Mucosa of gallbladder (tissue), 1 donor: ENCODE measurements at places on chromosomes 3 and 15. TPM values are rescaled to one million over a fixed set of nuclear protein-coding genes. Genes with fewer than 3 reads are reported as not detected.
A peak's percentile ranks its signal among the peaks of the same experiment; 100 is the strongest.

DNA sequence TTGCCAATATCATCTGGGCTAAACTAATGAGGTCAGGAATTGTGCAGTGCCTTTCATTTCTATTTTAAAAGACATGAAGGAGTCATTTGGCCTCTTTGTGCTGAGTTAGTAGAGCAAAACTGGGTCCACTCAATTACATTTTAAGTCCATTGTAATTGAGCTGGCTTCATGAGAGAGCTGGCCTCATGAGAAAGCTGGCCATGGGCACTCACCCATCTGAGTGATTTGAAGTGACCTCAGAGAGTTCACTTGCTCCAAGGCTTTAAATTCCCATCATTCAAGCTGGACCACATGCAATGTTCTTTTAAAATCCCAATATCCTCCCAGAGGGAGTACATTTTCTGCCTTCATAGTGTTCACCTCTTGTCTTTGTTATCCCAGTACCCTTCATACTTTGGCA, 335.9 kb upstream of the WNT5A start:
- DNase-seq = no peak

- DNase-seq = no peak
These were observed 958.7 kb downstream of the AGBL1 start for GRCh38 chr15:87038404-87038803.

GRCh38 chr3:54527953-54528352, 399.9 kb downstream of the LRTM1 start:
- DNase-seq = no peak

DNA sequence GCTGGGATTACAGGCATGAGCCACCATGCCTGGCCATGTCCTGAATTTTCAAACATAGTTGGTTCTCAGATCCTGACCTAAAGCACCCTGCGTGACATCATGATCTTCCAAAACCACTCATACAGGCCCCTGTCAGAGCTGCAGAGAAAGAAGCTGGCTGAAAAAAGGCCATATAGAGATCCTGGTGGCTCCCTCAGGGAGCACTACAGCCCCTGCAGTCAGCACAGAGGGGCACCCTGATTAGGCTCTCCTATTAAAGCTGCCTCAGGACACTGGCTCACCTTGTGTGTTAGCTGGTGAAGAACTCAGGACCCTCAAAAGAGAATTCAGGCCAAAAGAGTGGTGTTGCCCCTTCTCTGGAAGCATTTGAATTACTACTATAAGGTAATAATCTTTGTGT, 249.7 kb upstream of the MCTP2 start:
- DNase-seq = no peak

The PTPRG gene
- total RNA-seq = 38.1 TPM

GRCh38 chr15:92087211-92087610, 233.7 kb downstream of the SLCO3A1 start:
- no peak for DNase-seq

GRCh38 chr15:88745696-88746095, 57.5 kb upstream of the ACAN start:
- no peak for DNase-seq

DNA sequence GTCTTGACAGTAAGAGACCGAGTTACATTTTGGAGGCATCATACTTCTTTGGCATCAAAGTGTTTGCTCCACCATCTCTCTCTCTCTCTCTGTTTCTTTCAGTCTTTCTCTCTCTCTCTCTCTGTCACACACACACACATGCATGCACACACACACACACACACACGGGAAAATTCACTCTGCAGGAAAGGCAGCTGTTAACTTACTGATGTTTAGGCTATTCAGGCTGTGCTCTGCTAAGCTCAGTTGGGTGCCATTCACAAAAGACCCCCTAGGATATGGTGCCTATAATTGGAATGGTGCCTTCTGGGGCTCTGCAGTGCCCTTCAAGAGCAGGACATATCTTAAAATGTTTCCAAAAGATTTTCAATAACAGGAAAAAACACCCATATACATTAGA, 78.2 kb downstream of the KCNH8 start:
- no peak for DNase-seq

The KLHL6 gene
- total RNA-seq = 3.7 TPM

DNA sequence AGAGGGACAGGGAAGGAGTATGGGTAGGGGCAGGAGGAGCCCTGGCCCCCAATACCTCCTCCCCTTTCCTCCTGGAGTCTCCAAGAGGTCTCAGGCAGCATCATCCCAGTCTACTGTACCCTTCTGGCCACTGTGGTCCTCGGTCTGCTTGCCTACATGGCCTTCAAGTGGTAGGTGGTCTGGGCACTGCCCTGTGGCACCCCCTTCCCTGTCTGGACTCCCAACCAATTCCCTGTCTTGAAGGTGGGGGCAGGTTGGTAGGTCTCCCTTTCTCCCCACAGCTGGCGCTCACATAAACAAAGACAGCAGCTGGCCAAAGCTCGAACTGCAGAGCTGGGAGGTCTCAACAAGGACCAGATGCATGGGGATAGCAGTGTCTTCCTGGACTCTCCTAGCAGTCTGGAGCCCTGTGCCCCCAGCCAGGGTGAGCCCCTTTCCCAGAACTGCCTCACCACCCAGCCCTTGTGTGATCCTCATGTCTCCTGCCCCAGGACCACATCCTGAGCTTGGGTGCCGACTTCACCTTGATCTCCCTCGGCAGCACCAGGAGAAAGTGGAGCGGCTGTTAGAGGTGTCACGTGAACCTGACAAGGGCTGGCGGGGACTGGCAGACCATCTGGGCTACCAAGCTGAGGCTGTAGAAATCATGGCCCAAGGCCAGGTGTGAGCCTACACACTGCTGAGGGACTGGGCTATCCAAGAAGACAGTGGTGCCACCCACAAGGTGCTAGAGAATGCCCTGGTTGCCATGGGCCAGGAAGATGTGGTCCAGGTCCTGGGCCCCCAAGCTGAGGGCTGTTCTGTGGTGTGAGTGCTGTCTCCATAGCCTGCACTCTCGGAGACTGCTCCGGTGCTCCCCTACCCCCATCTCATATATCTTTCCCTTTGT, 33.1 kb downstream of the NBEAL2 start:
- DNase-seq = no peak

- DNase-seq = no peak
These were observed 265.9 kb downstream of the TJP1 start for GRCh38 chr15:29556380-29556779.

- DNase-seq = no peak
These were observed 611.0 kb downstream of the NSUN3 start for GRCh38 chr3:94673876-94674275.

GRCh38 chr3:194584320-194584776, 48.9 kb downstream of the TMEM44 start:
- no peak for DNase-seq

- DNase-seq = no peak
These were observed 62.7 kb upstream of the BLM start for GRCh38 chr15:90654233-90655136.

The PIK3CA gene
- total RNA-seq = 20.3 TPM

The CNTN4 gene
- total RNA-seq = 5.2 TPM

GRCh38 chr3:10928407-10928960, 64.1 kb upstream of the SLC6A1 start:
- no peak for DNase-seq

DNA sequence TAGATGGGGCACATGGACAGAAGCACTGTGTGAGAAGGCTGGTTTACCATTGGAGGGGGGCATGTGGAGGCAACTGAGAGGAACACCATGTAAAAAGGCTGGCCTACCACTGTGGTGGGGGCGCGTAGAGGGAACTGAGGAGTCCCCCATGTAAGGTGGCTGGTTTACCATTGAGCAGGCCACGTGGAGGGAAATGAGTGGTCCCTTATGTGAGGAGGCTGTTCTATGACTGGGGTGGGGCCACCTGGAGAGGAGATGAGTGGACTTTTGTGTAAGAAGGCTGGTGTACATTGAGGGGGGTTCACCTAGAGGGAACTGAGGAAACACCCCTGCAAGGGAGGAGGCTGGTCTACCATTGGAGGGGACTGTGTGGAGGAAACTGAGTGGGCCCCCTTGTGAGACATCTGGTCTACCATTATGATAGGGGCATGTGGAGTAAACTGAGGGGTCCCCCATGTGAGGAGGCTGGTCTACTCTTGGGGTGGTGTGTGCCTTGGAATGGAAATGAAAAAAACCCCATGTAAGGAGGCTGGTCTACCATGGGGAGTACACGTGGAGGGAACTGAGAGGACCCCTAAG, 156.9 kb downstream of the FBLN2 start:
- no peak for DNase-seq

- DNase-seq = peak; percentile 23
These were observed 202.0 kb downstream of the GHSR start for GRCh38 chr3:172246107-172246844.

- DNase-seq = no peak
These were observed 8.5 kb upstream of the SLC24A5 start for GRCh38 chr15:48112242-48112641.

DNA sequence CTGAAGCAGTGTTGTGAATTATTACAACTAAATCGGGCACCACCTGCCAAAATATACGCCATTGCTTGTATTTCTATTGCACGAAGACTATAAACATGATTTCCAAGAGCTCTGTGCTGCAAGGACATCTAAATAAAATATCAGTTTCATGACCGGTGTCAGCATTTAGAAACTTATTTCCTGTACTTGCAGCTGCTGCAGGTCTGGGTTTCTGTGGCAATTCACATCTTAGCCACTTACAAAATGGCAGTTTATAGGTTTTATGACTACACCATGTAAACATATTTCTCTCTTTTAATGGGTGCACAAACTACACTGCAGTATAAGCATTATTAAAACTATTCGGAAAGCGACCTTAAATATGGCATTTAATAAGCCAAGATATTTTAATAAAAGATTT, 359.4 kb downstream of the VPS13C start:
- no peak for DNase-seq

DNA sequence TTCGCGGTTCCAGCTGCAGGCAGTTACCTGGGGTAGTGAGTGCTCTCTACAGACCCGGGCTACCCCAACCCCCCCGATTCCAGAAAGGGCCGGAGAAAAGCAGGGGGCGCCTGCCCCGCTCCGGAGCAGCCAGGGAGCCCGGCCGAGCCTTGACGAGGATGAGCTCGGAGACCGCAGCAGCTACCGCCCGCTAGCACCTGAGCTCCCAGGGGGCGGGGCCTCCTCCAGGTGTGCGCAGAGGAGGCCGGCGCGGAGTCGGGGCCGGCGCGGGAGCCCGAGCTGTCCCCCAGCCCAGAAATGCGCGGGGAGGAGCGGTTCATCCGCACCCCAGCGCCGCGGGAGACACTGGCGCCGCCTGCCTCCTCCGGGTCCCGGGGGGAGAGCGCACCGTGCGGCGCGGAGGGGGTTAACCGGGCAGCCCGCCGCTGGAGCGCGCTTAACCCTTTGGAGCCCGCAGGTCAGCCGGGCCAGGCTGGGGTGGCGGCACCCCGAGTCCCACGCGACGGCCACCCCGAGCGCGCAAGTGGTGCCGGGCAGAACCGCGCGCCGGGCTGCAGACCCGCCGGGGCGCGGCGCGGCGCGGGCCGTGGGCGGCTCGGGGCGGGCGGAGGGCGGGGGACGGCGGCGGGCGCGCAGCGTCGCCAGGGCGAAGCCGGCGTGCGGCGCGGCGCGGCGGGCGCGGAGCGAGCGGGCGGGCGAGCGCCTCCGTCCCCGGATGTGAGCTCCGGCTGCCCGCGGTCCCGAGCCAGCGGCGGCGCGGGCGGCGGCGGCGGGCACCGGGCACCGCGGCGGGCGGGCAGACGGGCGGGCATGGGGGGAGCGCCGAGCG, at the start of gene CACNA1D:
CACNA1D (plus strand) TSS at position 649 of the 829 bp plus-strand sequence. CDS start 556 bp downstream, outside the sequence.
- DNase-seq = peak; percentile 71

GRCh38 chr3:73592154-73593144, 32.3 kb downstream of the PDZRN3 start:
- no peak for DNase-seq

The MTFMT gene
- total RNA-seq = 13.2 TPM

- DNase-seq = no peak
These were observed 128.2 kb upstream of the HES1 start for GRCh38 chr3:194007592-194008337.

The MESP2 gene
- 0.75 TPM for total RNA-seq

DNA sequence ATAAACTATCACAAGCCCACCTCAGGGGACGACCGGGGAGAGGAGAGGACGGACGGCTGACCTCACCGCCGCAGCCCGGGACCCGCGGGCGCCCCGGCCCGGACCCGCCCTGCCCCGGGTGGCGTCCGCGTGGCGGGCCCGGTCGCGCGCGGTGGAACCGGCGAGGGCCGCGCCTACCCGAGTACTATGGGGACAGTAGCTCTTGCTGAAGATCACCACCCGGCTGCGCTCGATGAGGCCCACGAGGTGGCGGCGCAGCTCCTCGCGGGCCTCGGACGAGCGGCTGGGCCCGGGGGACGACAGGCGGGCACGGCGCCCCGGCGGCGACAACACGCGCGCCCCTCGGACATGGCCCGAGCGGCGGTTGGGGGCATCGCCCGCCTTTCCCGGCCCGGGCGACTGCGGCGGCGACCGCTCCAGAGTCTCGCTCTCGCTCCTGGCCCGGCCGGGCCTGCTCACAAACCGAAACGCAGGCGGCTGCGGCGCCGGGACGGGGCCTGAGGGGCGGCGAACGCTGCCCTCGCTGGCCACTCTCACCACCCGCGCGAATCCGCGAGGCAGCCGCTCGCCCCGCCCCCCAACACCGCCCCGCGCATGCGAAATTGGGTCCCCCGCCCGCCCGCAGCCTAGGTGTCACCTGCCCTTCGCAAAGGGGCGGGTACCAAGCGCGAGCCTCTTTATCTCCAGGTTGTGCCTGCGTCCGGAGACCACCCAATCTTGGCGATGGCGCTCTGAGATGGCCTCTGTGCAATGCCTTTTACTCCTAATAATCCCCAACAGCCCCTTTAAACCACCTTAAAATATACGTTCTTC, at the start of gene TXNRD3:
TXNRD3 (minus strand) TSS at position 554 of the 813 bp plus-strand sequence.
- peak; percentile 78 for DNase-seq

GRCh38 chr15:31306426-31307269, 20.0 kb upstream of the KLF13 start:
- peak; percentile 7 for DNase-seq

The SSUH2 gene
- 2.8 TPM for total RNA-seq

The BTLA gene
- total RNA-seq = 0.81 TPM

GRCh38 chr3:53772562-53772961, 73.7 kb downstream of the CHDH start:
- DNase-seq = no peak

The SLC12A1 gene
- not detected for total RNA-seq

DNA sequence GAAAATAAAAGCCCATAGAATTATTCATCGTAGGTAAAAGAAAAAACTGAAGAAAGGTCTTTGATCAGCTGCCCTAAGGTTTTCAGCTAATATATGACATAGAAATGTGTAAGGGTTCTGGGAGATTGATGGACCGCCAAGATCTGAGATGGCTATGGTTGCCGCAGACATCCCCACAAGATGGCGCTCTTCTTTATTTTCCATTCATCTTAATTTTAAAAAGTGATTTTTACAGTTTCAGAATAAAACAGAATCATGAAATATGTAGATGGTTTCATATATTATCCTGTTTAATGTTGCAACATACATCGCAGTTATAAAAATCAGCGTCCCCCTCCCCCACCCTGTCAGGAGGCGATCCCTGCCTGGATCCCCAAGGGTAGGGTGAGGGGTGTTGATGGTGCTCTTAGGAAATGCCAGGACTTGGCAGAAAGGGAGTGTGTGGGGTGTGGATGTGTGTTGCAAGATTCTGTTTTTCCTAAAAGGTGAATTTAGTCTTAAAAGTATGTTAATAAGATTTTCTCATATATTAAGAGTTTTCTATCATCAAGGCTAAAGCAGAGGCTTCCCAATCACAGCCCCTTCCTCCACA, 68.8 kb downstream of the ANXA2 start:
- DNase-seq = peak; percentile 16

The CLDN16 gene
- 3.2 TPM for total RNA-seq
